ENCODE measurements at places on chromosomes 5 and 9. TPM values are rescaled to one million over a fixed set of nuclear protein-coding genes. Genes with fewer than 3 reads are reported as not detected.

GRCh38 chr5:89758146-89758545, 651.4 kb downstream of the CETN3 start:
- H3K27ac ChIP-seq, result no peak overlapping the region
- DNase-seq, result no peak
- no peaks in the 10 kb centered on the region for H3K4me1 ChIP-seq
- no peak overlapping the region for H3K4me3 ChIP-seq
- no peaks in the 10 kb centered on the region for H3K27me3 ChIP-seq

PCDHA6 gene
- 12.1 TPM for total RNA-seq

DNA sequence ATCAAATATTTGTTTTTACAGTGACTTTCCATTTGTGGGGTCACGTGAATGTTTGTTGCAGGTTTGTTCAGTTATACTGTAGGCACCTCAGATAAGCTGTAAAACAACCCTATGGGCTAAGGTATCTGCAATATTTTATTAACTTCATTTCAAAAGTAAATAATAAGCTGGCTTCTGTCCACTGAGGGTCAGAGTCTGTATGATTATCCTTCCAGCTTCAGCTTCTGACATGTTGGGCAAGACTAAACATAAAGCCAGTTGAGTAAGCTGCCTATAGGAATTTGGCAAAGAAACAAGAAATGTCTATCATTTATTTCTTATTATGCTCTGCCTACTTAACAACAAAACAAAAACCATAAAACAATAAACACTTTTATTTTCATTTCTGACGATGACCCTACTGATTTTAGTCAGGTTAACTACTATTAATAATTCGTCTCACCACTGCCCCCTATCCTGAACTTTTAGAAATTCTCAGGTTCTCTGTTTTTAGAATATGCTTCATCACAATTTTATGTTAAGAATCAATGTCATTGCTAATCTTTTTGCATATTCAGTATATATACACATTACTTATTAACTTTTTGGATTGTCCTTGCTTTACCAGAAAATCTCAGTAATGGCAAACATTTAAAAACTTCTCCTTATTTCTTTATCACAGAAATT, 413.6 kb upstream of the ADAMTSL1 start:
- DNase-seq, result no peak
- no peaks in the 10 kb centered on the region for H3K27me3 ChIP-seq
- no peak overlapping the region for H3K27ac ChIP-seq
- H3K36me3 ChIP-seq, result no peaks in the 10 kb centered on the region

NUTM2G gene
- total RNA-seq, result not detected

- DNase-seq, result no peak
- no peak overlapping the region for H3K27ac ChIP-seq
- H3K4me3 ChIP-seq, result no peak overlapping the region
- H3K36me3 ChIP-seq, result peaks cover 9% of the 10 kb centered on the region
Observed at GRCh38 chr5:131416729-131417128, 152.9 kb downstream of the CDC42SE2 start.

- H3K27me3 ChIP-seq, result no peaks in the 10 kb centered on the region
- H3K4me1 ChIP-seq, result peaks cover 9% of the 10 kb centered on the region
- H3K4me3 ChIP-seq, result no peak overlapping the region
- peak; percentile 14 for DNase-seq
- no peaks in the 10 kb centered on the region for H3K36me3 ChIP-seq
Observed at GRCh38 chr5:167030500-167031120, 1260.8 kb upstream of the WWC1 start.
